Inflammatory macrophage treated with lipopolysaccharide for 4 hours (primary cell): ENCODE measurements at places on chromosomes 7 and 10.

DNA sequence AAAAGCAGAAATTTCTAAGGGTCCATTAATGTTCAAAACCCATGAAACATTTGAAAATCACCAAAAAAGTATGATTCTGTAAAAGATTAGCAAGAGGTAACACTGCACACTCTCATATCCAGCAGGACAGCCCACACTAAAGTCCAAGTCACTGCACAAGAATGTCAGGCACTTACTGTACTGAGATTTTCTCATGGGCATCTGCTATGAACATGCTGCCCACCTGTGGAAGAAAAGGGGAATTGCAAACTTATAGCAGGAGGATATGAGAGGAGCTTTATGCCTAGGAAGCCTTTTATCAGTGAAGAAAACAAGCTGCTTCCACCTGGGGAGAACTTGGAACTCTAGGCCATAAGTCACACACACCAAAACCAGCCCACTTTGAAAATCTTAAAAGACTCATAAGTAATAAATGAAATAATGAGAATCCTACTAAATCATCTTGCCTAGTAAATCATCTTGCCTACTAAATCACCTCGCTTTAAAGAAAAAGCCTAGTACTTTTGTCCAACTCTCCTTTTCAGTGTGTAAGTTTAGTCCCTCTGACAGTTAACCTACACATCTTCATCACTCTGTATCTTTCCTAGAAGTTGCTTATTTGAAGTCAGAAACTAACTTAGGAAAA is 46.1 kb downstream of the ARMH3 start:
- DNase-seq, result peak; percentile 80

DNA sequence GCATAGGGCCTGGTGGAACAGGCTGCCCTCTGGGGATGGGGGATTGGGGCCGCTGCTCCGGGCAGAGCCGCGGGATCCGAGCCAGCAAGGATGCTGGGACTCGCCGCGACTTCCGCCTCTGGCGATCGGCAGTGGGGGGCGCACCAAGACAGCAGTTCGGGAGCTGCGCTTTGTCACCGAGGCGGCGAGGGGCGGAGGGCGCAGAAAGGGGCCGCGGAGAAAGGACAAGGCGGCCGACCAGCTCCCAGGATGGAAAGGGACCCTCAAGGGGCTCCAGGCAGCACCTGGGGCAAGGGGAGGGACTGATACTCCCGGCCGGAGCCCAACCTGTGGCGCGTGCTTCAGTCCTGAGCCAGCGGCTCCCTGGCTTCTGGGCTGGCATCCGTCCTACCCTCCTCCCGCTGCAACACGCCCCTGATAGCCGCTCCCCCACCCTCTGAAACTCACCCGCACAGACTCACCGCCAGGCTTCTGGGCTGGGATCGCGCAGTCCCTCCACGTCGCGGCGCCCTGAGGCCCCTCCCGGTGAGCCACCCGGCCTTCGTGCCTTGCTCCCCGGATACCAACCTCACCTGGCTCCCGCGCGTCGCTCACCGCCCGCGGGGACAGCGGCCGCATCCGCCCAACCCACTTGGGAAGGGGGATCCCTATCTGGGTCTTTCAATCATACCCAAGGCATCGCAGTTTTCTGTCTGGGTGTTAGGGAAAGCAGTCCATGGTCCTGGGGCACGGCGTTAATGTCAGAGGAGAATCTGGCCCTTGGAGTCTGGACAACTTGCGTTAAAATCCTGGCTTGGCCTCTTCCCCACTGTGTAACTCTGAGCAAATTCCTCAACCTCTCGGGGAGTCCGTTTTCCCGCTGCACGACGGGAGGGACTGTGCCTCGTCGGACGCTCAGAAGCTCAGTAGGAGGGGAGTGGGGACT is 7.0 kb upstream of the EVX1 start:
- peak; percentile 46 for DNase-seq

GRCh38 chr7:17462131-17462631 is 163.7 kb downstream of the AHR start:
- DNase-seq, result no peak

DNA sequence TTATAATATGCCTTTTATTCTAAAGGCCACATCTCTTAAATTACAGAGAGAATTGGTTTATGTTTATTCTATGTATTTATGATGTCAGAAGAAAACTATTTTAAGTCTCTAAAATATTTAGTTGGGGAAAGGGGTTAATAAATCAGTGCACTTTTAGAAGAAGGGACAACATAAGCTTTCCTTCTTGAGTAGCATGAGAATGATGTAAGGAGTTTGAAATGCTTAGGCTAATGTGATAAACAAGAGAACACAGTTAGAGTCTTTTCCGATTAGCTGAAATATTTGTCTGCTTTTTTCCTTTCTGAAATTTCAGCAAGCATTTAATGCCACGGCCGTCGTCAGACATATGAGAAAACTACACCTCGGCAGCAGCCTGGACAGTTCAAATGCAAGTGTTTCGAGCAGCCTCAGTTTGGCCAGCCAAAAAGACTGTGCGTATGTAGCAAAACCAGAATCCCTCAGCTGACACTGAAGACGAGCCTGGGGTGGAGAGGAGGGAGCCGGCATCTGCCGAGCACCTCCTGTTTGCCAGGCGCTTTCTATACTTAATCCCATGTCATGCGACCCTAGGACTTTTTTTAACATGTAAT is 176.2 kb downstream of the CCDC3 start:
- no peak for DNase-seq

DNA sequence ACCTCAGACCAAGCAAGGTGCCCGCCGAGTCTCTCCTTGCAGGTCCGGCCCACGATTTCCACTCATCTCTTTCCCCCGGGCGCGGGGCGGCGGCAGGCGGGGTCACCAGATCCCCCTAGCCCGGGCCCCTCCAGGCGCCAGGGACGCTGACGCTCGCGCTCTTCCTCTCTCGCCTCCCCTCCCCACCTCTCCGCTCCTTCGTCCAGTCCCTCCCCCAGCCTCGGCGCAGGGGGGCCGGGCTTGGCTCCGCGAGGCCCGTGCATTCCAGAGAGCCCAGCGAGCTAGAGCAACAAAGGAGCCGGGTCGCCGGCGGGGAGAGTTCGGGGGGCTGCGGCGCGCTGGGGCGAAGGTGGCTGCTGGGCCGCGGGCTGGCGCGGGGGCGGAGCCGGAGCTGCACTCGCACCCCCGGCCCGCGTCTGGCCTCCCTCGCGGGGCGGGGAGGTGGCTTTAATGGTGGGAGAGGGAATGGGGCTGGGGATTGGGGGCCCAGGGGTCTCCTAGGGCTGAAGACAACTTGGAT is at the start of gene SMO:
SMO (plus strand) TSS at position 262 of the 520 bp plus-strand sequence. CDS start 519 bp downstream, outside the sequence.
- DNase-seq, result no peak

- no peak for DNase-seq
These were observed 64.2 kb downstream of the BICC1 start for GRCh38 chr10:58576751-58577436.

DNA sequence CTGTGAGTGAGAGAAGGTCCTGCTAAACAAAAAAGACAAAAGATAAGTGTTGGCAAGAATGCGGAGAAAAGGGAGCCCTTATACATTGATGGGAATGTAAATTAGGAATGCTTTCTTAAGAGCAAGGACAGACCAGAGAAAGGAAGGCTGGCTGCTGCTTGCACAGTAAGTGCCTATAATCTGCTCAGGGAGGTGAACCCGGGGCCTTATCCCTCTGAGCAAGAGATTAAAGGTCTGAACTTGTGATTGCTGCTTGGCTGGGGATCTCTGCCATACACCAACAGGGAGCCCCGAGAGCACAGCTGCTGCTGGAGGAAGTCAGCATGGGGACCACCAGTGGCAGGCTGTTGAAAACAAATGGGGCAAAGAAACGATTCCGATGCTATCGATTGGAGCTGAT is 32.0 kb upstream of the CRTAC1 start:
- DNase-seq, result no peak

DNA sequence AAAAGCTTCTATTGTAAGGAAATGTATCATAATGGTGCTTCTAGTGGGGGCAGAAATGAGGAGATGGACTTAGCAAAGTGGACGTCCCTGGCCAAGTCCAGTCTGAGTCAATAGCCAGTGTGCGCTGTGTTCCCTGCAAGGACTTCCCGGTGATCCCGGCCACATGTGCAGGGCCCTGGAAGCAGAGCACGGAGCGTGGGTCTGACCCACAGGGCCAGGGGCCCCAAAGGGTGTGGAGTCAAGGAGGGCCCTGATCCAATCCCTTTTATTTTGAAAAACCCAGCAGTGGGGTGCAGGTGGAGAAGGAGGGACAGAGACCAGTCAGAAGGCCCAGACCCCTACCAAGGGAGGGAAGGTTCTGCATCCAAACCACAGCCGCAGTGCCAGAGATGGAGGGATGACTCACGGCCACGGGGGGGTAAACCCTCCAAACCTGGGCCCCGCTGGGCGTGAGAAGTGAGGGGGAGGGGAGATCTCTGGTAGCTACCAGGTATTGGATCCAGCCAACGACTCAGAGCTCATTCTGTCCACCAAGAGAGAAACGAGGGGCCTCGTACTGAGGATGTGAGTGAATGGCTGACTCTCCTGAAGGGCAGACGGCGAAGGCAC is 57.2 kb upstream of the VIPR2 start:
- no peak for DNase-seq

DNA sequence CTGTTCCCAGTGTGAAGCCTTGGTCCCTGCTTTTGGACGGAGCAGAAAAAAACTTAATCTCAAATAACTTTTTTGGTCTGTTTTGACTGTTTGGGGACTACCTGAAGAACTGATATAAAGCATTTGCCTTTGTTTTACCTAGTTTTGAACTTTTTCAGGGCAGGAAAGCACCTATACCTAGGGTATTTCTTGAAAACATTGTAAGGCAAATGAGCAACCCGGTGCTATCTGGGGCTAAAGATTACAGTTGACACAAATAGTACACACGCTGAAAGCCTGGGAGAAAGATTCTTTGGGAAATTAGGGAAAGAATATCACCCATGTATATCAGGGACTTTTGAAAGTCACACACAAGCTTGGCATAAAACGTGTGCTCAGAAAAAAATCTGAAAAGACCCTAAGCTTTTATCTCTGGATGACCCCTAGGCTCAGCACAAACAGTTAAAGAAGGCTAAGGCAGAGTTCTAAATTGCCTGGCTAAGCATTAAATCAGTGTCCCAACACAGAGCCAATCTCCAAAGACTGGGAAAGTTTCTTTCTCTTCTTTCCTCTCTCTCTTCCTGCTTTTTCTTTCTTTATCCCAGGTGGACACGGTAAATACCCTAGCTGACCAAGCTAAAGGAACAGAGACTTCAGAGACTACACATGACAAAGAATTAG is 389.8 kb downstream of the SH2D4B start:
- no peak for DNase-seq
